ENCODE measurements at places on chromosomes 1 and 21.

GRCh38 chr21:25848309-25848708, 113.5 kb downstream of the GABPA start:
- no peak for DNase-seq

DNA sequence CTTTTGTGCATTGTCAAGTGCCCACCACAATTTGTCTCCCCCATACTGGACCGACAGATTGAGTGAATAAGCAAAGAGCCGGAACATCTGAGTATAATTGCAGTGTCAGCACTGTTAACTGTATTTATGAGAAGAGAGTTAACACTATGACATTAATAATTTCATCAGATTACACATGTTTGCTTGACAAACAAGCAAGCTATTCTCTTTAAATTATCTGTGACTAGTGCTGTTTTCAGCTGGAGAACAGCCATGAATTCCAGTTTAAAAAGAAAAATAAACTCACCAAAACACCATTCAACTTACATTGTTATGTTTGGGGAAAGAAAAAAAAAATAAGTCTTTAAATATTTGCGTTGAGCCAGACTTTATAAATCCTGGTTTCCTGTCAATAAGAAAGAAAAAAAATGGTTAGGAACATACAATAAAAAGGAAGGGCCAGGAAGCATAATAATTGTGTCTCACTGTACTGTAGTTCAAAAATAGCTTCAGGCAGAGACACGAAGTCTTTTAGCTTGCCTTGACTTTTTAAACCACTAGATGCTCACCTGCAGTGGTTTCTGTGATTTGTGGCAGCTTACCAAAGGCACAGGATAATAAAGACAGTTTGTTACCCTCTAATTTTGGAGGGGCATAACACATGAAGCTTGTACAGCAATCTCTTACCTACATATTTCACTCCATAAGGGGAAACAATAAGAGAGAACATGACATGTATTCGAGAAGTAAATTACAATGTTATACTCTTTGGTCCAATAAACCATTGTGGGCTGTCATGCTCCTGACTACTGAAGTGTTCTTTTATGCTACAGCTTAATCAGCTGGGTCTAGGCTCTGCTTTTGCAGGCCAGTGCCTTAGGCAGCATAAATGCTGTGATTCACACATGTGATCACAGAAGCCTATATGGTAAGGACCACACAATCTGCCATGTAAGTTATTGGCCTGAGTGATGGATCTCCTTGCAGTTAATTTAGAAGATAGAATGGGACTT, 302.0 kb upstream of the ADGRL2 start:
- no peak for DNase-seq

- no peak for DNase-seq
Measured at GRCh38 chr21:42609811-42610210, 43.6 kb upstream of the PDE9A start.

- DNase-seq: no peak
Measured at GRCh38 chr21:21383126-21383525, 384.9 kb downstream of the NCAM2 start.

All from iPS DF 19.7 (cell line).